Fibroblast of villous mesenchyme (primary cell): ENCODE measurements at places on chromosomes 2 and 18. TPM values are rescaled to one million over a fixed set of nuclear protein-coding genes. Genes with fewer than 3 reads are reported as not detected.

Gene DYSF
- 3.5 and 4.2 TPM in 2 replicates for total RNA-seq

Gene EGR4
- not detected in 2 replicates for total RNA-seq

Gene CPLX4
- under 0.01 TPM in 1 of 2 replicates, not detected in the other for total RNA-seq

Gene CAPG
- 56.6 and 75.7 TPM in 2 replicates for total RNA-seq

Gene TXNL1
- total RNA-seq: 15.8 and 33.2 TPM in 2 replicates

Gene CHAC2
- total RNA-seq: 1.9 and 5.2 TPM in 2 replicates

Gene ABCA12
- under 0.01 TPM in 1 of 2 replicates, not detected in the other for total RNA-seq
